ENCODE measurements at places on chromosomes 6 and 20. TPM values are rescaled to one million over a fixed set of nuclear protein-coding genes. Genes with fewer than 3 reads are reported as not detected.

RREB1 gene
- polyA plus RNA-seq = 7.4 TPM

DNA sequence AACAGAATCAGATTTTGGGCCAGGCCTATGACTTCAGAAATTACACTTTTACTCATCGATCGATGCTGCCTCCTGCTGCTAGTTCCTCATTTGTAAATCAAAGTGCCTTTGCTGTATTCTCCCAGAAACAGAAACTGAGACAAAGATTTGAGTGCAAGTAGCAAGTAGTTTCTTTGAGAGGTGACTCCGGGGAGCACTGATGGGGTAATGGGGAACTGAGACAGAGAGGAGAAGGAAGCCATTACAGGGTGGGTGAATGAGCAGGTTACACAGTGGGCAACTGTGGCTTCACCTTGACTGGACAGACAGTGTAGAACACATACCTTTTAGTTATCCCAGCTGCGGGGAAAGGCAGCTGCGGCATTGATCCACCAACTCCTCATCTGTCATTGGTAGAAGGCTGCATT lies 9.7 kb upstream of the CD40 start:
- DNase-seq = no peak

DNA sequence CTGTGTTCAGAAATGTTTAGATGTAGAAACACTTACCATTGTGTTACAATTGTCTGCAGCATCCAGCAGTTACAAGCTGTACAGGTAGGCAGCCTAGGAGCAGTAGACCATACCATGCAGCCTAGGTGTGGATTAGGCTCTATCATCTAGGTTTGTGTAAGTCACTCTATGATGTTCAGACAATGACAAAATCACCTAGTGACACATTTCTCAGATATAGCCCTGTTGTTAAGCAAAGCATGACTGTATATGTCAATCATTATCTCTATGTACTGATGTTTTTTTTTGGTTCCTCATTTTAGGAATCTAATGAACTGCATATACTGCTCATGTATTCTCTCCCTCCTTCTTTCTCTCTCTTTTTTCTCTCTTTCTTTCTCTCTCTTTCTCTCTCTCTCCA lies 22.2 kb downstream of the CST8 start:
- DNase-seq = no peak

GRCh38 chr6:136716917-136717715 lies 75.2 kb downstream of the MAP3K5 start:
- no peak for DNase-seq

SLC22A2 gene
- polyA plus RNA-seq = not detected

DNA sequence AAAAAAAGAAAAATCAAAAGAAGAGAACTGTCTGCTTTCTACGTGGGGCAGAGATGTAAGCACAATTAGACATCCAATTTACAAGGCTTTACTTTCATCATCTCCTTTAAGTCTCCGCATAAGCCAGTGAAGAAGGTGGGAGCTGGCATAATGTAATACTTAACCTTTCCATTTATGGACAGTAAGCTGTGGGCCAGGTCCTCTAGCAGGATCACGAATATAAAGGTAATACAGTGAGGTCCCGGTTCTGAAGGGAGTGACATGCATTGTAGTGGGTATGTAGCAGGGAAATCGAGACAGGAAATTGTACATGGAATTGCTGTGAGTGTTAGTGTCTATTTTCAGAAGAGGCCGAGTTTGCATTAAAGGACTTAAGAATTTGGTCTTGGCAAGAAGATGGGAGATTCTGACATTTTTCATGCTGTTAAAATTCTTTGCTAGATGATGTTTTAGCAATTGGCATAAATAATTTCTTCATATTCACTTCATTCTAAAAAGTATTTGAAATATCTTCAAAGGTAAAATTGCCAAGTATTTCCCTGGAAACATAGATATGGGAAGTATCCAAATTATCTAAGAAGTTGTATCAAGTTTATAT lies 20.4 kb upstream of the POPDC3 start:
- no peak for DNase-seq
